Endothelial cell (in vitro differentiated cells): ENCODE measurements at places on chromosomes 6 and 20.

GRCh38 chr6:28742668-28743270, 181.0 kb downstream of the TRIM27 start:
- no peak for DNase-seq

DNA sequence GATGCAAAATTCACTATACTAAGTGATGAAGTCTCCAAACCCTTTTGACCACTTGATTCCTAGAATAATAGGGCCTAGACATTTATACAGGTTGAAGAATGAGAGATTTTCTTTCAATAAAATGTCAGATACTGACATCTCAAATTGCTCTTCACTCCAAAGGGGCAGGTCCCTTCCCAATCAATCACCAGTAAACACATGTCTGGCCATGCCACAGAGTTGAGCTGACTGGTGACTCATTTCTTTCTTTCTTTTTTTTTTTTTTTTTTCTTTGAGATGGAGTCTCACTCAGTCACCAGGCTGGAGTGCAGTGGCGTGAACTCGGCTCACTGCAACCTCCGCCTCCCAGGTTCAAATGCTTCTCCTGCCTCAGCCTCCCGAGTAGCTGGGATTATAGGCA, 388.6 kb upstream of the BTBD3 start:
- no peak for DNase-seq

- DNase-seq, result no peak
Measured at GRCh38 chr6:157194110-157194509, 129.2 kb downstream of the TMEM242 start.

GRCh38 chr6:168048724-168049025, 30.3 kb downstream of the FRMD1 start:
- DNase-seq, result no peak

DNA sequence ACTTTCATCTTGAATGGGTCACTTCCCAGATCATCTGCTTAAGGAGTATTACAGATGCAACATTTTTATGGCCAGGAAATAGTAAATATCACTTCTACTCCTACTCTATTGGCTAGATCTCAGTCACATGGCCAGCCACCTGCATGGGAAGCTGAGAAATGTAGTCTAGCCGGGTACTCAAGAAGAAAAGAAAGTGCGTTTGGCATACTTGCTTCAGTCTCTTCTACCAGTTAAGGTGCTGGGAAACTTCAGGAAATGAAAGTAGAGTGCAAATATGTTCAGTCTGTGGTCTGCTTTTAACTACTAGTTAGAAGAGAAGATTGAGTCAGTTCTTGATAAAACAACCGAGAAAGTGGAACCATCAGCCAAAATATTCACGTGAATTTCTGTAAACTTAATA, 129.2 kb downstream of the PDSS2 start:
- no peak for DNase-seq

DNA sequence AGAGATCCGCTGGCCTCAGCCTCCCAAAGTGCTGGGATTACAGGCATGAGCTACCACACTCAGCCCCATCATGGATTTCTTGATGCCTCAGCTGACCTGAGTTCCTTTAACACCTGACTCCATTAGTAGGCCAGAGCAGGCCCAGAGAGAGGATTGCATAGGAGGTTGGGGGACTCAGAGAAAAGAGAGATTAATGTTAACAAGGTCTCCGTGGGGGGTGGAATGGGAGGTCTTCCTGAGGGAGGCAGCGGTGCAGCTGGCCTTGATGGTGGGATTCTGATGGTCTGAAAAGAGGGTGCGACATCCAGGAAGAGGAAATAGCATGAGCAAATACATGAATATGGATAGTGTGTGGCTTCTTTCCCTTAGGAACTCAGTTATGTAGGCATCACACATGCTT, 9.9 kb downstream of the SGK2 start:
- no peak for DNase-seq

DNA sequence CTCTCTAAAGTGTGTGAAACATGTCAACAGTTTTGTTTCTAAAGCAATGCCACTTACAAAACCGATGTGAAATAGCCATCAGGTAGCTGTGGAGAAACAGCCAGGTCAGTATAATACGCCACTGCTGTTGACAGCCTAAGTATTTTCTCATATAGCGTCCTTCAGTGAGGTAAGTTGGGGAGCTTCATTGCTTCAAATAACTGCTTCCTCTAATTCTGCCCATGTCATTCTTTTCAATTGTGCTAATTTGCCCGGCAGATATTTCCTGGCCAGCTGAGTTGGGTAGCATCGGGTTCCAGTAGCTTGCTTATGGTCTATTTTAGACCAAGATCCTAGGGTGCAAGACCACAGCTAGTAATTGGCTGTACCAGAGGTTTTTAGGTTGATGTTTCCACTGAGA, 2.1 kb upstream of the ARMC2 start:
- DNase-seq, result no peak

DNA sequence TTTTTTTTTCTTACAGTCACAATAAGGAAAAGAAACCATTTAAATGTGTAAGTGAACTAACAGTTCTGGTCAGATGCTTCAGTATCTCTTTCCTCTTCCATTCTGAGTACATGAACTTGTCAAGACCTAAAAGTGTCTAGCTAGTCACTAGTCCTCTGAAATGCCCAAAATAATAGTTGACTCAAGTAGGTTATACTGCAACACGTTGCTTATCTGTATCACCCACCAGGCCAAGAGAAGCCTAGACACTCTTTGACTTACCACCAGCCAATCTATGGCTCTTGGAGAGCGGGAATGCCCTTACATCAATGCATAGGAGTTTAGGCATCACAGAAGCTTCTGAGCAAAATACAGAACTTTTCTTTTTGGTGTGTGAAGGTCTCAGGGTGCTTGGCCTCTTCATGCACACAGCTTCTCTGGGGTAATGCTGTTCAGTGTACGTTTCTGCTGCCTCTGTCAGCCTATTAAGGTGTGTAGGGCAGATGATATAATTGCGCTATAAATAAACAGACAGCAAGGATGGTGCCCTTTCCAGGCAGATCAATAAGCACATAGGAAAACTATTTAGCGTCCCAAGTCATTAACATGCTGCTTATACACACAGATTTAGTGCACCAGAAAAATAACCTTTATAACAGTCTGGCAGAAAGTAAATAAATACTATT, 7.8 kb upstream of the GFOD1 start:
- DNase-seq, result no peak

GRCh38 chr6:170098428-170099170, 192.3 kb downstream of the DLL1 start:
- peak; percentile 1 for DNase-seq

DNA sequence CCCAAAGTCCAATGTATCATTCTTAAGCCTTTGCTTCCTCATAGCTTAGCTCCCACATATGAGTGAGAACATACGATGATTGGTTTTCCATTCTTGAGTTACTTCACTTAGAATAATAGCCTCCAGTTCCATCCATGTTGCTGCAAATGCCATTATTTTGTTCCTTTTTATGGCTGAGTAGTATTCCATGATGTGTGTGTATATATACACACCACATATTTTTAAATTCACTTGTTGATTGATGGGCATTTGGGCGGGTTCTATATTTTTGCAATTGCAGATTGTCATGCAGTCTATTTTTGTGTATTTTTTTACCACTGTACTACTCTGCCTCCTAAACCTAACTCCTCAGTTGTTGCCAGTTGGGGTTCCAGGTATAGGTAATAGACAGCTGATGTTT, 74.7 kb downstream of the CD2AP start:
- no peak for DNase-seq

DNA sequence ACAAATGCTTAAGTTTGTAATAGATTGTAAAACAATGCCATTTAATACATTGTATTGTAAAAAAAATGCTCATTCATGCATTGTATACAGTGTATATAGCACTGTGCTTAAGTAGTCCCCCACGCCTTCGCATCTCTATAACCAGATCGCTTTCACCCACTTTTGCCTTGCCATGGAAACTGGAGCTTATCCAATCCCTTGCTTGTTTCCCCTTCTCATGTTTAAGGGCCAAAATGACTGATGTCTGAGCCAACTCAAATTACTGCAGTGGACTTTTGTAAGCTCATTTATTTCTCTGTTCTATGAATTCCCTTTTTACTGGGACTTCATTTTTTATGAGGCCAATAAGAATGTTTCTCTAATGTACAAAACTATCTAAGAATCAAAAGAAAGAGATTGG, 730.9 kb upstream of the GJE1 start:
- no peak for DNase-seq

GRCh38 chr20:45088247-45088646, 12.7 kb downstream of the KCNS1 start:
- DNase-seq, result no peak

DNA sequence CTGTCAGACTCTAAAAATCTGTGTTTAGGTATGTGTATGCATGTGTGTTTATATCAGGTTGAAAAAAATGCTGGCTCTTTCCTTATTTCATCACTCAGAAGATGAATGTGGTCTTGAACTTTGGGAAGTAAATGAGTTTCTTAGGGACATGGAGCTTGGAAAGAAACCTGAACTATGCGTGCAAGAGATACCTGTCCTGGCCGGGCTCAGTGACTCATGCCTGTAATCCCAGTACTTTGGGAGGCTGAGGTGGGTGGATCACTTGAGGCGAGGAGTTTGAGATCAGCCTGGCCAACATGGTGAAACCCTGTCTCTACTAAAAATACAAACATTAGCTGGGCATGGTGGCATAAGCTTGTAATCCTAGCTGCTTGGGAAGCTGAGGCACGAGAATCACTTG, 4.4 kb upstream of the GLP1R start:
- no peak for DNase-seq

DNA sequence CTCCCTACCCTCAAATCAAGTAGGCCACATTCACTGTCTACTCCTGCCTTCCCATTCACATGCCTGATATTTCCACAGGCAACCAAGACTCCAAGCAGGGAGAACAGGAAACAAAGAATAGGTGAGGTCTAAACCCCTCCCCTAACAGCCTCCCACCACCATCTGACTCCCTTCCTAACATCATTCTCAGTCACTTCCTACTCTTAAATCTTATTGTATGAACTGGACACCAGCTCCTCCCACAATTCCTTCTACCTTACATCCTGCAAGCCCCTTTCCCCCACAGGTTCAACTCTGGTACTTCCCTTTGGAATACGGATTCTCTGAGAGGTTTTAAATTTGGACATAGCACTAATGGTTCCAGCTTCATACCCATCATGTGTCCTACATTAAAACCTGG, 944 bp upstream of the C6orf136 start:
- no peak for DNase-seq

- no peak for DNase-seq
Measured at GRCh38 chr6:50845499-50846143, 26.9 kb downstream of the TFAP2B start.

DNA sequence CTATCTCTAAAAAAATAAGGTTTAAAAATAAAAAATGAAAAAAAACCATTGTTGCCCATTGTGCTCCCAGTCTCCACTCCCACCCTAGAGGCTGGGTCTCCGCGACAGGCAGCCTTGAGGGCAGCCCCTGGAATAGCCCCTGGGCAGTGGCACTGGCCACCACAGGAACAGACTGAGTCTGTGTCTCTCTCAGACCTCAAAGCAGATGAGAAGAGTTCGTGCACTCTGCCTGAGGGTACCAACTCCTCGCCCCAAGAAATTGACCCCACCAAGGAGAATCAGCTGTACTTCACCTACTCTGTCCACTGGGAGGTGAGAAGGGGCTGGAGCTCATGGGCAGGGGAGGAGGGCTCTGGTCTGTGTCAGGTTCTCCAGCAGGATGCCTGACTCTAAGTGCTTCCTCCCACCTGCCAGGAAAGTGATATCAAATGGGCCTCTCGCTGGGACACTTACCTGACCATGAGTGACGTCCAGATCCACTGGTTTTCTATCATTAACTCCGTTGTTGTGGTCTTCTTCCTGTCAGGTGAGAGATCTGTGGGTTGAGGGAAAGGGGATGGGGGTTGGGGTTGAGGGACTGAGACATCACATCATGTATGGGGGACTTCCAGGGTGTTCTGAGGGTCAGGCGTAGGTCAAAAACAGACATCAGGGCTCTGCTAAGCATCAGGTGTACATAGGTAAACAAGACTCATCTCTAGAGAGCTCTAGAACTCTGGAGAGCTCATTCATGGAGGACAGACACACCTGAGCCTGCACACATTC, 35.6 kb downstream of the TM9SF4 start:
- no peak for DNase-seq

DNA sequence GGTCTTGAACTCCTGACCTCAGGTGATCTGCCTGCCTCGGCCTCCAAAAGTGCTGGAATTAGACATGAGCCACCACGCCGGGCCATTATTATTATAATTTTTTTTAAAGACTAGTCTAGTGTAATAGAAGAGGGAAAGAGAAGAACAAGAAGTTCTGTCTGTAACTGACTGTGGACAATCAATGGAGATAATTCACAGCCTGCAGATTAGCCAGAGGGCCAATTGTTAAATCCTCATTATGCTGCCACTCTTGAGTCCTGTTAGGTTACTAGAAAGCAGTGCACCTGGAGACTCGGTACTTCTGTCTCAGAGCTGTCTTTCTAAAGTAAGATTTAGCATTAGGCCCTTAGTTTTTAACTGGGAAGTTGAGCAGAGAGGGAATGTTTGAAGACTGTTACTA, 37.5 kb downstream of the CARMIL1 start:
- DNase-seq, result no peak

- no peak for DNase-seq
Measured at GRCh38 chr20:2946988-2947961, 74.0 kb downstream of the PTPRA start.

DNA sequence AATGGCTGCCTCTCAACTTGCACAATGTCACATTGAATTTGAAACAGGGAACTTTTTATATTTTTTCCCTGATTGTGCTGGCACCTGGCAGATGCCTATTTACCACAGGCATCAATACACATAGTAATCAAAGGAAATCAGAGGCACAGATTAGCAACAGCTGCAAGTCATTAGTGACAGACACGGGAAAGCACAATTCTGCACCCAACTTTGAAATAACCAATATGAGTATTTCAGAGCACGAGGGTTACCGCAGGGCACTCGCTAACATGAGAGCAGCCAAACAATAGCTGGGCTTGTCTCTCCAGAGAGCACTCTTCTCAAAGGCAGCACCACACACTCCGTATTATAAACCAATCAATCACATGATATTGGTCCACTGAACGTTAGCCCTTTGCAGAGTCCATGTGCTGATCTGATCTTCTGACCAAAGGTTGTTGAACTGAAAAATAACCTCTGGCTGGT, 149.5 kb downstream of the RNF144B start:
- DNase-seq, result no peak

- DNase-seq, result no peak
Measured at GRCh38 chr20:22617160-22617559, 32.8 kb upstream of the FOXA2 start.

DNA sequence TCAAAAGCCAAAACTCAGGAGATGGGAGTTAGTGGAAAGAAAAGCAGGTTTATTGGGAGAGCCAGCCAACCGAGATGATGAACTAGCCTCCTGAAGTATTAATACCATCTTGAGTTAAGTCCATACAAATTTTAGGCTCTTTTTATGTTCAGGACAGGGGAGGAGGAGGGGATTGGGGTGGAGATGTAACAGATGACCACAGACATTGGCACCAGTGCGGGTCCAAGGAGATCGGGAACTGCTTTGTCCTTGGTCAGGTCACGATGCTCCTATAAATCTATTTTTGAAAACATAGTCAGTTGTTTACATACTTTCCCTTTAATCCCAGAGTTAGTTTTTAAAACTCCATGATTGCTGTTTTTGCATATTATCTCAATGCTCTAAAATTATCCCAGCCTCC, 219.6 kb downstream of the ANKRD60 start:
- DNase-seq, result no peak

GRCh38 chr6:108492131-108492766, 68.5 kb upstream of the FOXO3 start:
- DNase-seq, result peak; percentile 8

- no peak for DNase-seq
Measured at GRCh38 chr6:14756340-14756739, 489.5 kb upstream of the JARID2 start.

- DNase-seq, result no peak
Measured at GRCh38 chr6:20455251-20455940, 53.7 kb downstream of the E2F3 start.
